IPS DF 6.9 (cell line): ENCODE measurements at places on chromosomes 7 and 10.

DNA sequence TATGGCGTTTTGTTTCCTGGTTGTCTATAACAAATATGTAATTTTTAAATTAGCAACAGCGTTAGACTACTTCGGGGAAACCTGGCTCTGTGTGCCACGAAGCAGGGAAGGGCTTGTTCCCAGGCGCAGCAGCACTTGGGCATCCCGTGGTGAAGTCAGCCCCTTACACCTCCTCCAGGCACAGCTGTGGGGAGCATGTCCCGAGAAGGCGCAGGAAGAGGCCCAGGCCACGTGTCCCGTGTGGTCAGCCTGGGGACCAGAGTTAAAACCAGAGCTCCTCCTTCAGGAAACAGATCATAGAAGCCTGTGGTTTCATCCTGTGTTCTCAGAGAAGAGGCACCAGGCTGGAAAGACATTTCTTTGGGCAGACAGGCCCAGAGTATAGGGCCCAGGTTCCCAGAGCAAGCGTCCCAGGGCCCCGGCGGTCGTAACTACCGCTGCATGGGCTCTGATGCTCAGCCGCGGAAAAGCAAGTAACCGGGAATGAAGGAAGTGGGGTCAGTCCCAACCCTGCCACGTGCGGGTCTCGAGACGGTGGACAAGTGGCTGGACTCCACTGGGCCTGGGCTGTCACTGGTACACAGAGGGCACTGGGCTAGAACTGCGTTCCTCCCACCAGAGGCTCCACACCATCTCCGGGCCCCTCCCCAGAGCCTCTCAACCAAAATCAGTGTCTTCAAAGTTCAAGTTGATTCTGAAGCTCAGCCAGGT, 7.1 kb downstream of the NUDT1 start:
- DNase-seq: no peak

DNA sequence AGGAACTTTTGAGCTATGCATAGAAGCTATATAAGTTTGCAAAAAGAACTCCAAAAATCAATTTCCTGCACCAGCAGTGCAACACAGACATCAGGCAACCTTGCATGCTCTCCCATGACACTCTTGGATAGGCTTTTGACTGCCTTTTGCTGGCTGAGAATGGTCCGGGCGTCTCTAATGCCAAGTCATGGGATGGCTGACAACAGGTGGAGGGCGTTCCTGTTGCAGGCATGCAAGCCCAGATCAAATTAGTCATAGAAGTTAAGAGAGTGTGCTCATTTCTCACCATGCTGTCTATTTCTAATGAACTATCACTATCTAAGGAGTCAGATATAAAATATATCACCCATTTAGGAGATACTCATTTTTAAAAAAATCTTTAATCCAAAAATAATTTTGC, 8.4 kb downstream of the PLCE1 start:
- no peak for DNase-seq

- no peak for DNase-seq
Observed at GRCh38 chr10:132151951-132152505, 34.7 kb upstream of the DPYSL4 start.

DNA sequence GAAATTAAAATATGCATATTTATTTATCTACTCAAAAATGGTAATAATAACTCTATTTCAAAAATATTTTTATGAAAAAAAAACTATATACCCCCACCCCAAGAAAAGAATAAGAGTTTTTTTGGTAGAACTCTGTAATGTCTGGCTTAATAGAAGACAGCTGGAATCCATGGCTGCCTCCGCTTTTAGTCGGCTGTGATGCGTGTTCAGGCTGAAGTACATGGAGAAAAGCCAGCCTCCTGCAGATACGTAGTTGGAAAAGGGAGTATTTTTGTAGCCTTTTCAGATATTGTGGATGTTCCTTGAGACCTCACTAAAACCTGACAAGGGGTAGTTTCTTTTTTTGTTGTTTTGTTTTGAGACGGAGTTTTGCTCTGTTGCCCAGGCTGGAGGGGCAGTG, 10.0 kb downstream of the FOXK1 start:
- DNase-seq: no peak

DNA sequence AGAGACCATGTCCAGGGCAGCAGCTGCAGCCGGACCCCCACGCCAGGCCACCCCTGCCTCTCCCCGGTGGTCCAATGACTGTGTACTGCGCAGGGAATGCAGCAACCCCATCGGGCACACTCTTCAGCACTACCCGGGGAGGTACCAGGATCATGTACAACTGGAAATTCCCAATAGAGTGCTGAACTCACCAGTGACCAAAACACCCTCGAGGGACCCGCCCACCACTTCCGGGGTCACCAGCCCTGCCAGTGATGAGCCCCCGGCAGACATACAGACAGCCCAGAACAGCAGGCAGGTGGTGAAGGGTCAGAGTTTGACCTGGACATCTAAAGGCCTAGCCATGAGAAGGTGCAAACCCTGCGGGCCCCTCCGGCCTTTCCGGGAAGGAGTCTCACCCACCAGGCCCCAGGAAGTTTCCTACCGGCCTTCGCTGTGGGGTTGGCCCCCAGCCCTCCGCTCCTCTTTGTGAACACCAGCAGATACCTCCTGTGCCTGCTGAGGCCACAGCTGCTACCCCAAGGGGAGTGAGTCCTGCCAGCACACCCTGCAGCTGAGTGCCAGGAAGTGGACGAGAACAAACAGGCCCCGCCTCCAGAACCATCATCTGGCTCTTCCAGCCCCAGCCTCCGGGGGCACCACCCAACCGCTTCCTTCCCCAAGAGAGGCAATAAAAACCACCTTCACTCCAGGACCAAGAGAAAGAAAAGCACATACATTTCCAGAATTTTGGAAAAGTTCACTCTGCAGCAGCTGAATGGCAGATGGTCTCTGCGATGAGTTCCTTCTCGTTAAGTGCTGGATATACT, 5.0 kb upstream of the ANKRD61 start:
- peak; percentile 39 for DNase-seq
